Hematopoietic multipotent progenitor cell treated with erythropoietin and hydrocortisone succinate and interleukin-3 and kit ligand, for 17 days (in vitro differentiated cells): ENCODE measurements at places on chromosomes 4 and X.

- no peak for DNase-seq
These were observed 14.6 kb upstream of the PRSS12 start for GRCh38 chr4:118367361-118367760.

DNA sequence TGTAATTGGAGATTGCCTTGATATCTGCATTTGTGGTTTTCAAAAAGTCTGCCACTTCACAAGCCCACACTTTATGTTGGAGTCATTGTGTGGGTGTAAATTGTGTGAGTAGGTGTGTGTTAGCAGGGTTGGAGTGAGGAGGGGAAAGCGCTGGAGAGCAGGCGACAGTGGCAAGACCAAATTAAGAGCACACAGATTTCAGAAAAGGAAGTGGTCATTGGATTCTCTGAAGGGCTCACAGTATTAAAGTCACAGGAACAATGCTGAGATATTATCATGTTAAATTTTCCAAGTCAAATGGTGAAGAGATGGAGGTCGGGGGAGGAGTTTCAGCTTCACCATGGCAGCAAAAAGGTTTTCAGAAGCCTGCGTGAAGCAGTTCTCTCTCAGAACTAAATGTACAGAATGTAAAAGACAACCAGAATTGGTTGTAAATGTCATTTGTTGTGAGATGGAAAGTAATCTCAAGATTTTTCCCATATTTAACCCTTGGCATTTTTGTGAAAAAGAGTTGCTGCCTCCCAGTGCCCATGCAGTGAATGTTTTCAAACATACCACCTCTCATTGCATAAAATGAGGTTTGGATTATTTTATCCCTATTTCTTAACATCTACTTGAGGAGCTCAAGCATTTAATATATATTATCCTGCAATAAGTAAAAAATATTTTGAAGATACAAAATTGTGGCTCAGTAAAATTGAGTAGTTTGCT is 265.9 kb downstream of the ZNF674 start:
- DNase-seq = no peak

DNA sequence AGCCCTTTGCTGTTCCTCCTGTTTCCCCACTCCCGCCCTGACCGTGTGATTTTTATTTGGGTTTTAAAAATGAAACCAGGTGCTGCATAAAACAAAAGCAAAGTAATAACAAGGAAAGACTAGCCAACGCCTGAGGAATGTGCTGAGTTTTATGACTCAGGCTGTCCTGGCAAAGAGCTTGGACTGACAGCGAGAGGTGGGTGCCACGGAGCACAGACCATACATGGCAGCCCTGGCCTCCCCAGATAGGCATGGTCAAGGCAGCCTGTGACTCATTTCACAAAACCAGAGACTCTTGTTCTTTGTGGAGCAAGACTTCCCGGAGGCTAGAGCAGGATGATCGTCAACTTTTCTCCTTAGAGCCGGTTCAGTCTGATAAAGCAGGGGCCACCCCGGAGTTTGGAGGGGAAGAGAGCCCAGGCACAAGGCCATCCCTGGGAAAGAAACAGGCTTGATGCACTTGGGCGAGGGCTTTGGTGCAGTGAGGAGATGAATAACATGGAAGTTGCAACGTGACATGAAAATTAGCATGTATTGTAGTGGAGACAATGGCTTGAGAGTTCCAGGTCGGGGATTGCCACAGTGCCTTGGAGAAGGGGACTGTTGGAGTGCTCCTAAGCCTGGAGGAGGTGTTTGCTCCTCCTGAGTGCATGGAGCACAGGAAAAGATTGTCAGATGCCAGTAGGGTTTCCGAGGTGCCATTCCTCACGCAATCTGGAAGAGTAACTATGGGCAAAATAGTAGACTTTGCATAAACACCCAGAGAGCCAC is 54.8 kb downstream of the C4orf51 start:
- no peak for DNase-seq

GRCh38 chr4:1449475-1449832 is 43.2 kb upstream of the NKX1-1 start:
- DNase-seq = no peak

GRCh38 chr4:62210486-62210885 is 1010.4 kb downstream of the ADGRL3 start:
- no peak for DNase-seq

DNA sequence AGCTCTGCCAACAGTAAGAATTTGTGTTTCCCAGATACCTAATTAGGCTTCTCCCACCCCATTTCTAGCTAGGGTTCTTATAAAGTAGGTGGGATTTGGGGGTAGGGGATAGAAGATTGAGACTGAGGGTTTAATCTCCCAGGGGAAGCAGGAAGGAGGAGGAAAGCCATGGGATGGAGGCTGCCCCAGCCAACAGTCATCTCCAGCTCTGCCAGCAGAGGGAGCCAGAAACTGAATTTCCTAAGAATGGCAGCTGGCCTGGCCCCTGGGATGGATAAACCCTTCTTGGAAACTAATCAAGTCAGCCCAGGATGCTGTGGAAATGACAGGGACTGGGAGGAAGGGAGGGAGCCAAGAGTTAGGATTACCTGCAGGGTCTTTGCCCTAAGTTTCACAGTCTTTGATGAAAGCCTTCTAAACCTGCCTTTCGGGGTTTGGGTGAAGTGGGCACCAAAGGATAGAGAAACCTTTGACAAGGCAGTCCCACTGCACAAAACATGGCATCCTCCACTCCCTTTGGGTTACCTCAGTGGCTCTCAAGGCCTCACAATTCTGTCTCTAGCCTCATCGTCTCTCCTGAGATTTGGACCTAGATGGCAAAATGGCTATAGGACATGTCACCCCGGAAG is 6.7 kb upstream of the ERCC6L start:
- DNase-seq = peak; percentile 26

GRCh38 chrX:16155581-16156096 is 11.6 kb upstream of the MAGEB17 start:
- no peak for DNase-seq

- no peak for DNase-seq
These were observed 2252.9 kb upstream of the AGA start for GRCh38 chr4:179695175-179695574.
